ENCODE measurements at places on chromosomes 2 and 18.

GRCh38 chr2:71457123-71457915 lies 4.0 kb downstream of the DYSF start:
- DNase-seq: no peak

- DNase-seq: no peak
Observed at GRCh38 chr2:99936065-99936464, 206.3 kb downstream of the AFF3 start.

- DNase-seq: peak; percentile 38
Observed at GRCh38 chr2:145752091-145752806, 1232.3 kb upstream of the ZEB2 start.

DNA sequence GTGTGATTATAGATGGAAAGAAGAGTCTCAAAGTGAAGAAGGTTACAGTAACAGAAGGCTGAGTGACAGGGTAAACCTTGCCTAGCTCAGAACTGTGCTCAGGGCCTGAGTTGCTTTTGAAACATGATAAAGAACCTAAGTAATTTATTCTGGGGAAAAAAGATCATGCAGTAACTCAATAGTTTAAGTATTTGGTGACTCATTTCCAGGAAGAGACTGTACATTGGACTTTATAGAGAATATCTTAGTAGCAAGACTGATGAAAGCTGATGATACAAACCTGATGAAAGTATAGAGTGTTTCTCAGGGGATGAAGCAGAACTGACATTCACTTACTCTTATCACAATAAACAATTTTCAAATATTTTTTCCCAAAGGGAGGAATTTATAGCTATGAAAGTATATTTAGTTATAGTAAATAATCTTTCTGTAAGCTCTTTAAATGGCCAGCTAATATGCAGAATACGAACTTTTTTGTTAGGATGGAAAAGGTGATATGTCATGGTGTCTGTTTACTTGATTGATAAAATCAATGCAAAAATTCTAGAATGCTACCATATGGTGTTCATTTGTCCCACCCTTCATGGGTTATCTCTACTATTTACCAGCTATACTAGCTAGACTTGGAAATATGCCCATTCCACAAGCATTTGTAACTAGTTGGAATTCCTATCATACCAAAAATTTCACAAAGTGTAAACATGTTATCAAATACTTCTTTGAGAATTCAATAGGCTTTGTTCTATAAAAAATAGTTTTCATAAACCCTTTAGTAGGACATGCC lies 1265.5 kb upstream of the ACVR2A start:
- DNase-seq: no peak

DNA sequence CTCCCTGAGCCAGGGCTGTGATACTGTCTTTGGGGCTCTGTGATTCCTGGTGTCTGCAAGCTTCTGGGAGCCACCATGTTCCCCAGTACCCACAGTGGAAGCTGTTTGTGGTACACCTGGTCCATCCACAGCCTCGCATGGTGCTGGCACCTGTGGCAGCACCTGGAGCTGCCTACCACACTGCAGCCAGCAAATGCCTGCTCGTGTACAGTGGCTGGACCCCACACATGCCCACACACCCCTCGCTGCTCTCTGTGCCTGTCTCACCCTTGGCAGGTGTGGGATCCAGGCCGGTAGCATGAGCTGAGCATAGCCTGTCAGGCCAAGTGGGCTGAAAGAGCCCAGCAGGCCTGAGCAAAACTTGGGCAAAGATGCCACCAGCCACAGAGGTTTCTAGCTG lies 41.8 kb upstream of the CSRNP3 start:
- no peak for DNase-seq

DNA sequence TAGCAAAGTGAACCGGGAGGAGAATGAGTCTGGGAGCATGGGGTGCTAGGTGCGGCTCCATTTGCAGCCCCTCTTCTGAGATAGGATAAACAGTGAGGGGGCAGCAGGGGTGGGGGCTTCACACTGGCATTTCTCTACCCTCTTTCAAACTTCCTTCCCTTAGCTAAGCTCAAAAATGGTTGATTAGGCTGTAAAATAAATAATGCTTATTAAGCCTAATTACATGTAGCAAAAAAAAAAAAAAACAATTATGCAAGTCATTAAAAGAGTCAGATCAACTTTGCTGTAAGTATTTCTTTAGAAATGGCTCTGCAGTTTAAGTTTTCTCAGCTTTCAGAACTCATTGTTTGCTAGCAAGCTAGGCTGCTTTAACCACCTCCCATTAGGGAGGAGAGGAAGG lies 182.7 kb upstream of the FBXO11 start:
- no peak for DNase-seq

All from NCI-H2029 (cell line).